Common myeloid progenitor, CD34-positive (primary cell): ENCODE measurements at places on chromosomes 12 and 14.
A peak's percentile ranks its signal among the peaks of the same experiment; 100 is the strongest.

- peak; percentile 6 for DNase-seq
These were observed 472.9 kb downstream of the NELL2 start for GRCh38 chr12:44403185-44403584.

GRCh38 chr12:123958876-123959275 is 13.8 kb downstream of the CCDC92 start:
- DNase-seq: no peak

DNA sequence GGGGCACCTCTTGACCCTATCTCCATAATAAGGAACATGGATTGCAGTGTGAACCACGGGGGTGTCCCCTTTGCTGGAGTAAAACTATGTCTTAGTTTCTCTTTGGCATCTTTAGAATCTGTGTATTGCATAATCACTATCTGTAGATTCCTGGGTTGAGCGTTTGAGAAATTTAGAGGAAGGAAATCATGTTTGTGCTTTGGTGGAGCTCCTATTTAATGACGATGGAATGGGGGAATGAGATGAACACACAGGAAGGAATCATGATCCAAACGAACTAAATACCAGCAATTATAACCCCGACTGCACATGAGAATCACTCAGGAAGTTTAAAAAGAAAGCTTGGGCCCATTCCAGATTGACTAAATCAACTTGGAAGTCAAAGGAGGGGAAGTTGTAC is 1.3 kb upstream of the MYG1 start:
- DNase-seq: peak; percentile 47

GRCh38 chr12:58189030-58189429 is 247.7 kb downstream of the ATP23 start:
- DNase-seq: no peak

- DNase-seq: peak; percentile 58
These were observed 29.1 kb upstream of the SOS2 start for GRCh38 chr14:50260511-50260910.

GRCh38 chr14:68584786-68585185 is 208.1 kb downstream of the ZFP36L1 start:
- DNase-seq: no peak

- no peak for DNase-seq
These were observed 34.8 kb downstream of the DEGS2 start for GRCh38 chr14:100124551-100125088.

DNA sequence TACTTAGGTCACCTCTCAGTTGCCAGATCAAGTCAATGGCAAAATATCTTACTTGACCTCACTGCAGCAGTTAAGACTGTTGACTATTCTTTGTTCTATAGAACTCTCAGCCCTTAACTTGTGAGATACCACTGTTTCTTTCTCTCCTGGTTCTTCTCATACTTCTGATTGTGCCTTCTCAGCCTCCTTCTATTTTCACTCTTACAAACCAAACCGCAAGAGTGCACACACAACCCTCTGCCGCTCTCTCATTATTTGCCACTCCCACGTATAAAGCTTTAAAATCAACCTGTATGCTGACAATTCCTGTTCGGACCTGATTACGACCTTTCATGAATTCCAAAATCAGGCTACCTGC is 4.5 kb downstream of the E2F7 start:
- no peak for DNase-seq

GRCh38 chr12:131989021-131989420 is 39.3 kb downstream of the EP400 start:
- no peak for DNase-seq

GRCh38 chr14:62315631-62316030 is 553.4 kb downstream of the SNAPC1 start:
- DNase-seq: no peak

GRCh38 chr12:126685636-126686035 is 1581.3 kb upstream of the TMEM132C start:
- no peak for DNase-seq

DNA sequence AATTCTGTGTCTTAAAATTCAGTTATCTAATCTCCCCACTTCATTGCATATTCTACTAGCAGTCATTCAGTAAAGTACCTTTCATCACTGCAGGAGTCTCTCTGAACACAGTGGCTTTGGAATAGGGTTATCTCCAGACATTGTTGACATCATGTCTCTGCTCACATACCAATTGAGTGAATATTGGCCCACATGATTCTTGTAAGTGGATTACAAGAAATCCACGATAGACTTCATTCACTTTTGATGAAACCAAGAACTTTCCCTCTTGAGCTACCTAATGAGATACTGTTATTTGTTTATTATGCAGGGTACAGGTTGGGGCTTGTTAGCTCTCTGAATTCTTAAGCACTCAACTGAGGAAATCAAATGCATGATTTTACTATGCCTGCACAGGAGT is 284.9 kb downstream of the RAD51B start:
- DNase-seq: no peak

DNA sequence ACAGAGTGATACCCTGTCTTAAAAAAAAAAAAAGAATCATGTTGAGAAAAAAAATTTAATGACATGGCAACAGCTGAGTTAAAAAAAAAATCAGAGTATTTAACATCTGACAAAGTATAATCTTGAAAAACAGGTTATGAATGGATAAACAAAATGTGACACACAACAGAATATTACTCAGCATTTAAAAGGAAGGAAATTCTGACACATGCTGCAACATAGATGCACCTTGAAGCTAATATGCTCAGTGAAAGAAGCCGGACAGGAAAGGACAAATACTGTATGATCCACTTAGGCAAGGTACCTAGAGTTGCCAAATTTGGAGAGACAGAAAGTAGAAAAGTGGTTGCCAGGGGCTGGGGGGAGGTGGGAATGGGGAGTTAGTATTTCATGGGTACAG is 19.4 kb upstream of the EIF2B2 start:
- DNase-seq: no peak

DNA sequence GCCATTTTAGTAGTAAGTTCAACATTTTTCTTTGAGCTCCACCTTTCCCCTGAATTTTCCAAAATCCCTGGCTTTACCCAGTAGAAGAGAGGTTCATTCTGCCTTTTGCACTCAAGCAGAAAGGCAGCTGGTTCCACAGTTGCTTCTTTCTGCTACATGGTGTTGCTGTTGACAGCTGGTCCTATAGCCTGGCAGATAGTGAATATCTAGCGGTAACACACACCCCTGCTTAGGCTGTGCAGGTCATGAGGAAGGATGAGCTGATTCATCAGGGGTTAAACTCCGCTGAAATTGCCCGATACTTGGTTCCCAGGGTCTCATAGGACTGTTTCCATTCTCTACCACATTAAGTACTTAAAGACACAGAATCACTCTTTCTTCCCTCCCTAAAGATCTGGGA is 62.4 kb downstream of the PUS7L start:
- DNase-seq: no peak

- no peak for DNase-seq
These were observed 5.1 kb downstream of the COX14 start for GRCh38 chr12:50117057-50117622.

DNA sequence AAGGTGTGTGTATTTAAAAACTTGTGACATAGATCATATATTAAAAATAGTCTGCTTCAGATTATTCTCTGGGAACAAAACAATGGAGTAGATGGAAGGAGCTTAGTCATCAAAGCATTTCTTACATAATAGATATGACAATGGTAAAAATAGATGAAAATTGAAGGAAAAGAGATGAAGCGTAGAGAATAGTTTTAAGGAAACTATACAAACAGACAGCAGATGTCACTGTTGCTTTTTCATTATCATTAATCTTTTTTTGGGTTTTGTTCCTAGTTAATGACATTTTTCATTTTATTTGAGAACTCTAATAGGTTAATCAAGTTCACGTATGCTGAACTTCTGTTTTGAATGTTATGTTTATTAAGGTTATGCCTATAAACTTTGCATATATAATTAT is 149.2 kb upstream of the FBXO33 start:
- DNase-seq: no peak

DNA sequence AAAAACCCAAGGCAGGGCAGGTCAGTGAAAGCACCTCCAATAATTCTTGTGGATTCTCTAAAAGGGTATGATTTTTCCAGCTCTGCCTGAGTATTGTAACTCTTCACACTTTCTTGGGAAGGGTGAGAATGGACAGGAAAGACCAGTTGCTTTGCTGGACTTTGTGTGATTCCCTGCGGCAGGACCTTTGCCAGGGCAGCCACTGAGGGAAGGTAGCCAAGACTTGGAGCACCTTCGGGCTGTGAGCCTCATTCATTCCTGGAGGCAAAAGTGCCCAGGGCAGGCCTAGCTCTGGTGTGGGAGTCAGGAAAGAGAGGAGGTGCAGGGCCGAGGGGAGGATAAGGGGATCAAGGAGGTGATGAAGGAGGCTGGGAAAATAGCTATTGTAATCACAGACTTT is 80.2 kb downstream of the VCPKMT start:
- no peak for DNase-seq

- no peak for DNase-seq
These were observed 114.2 kb downstream of the TTC6 start for GRCh38 chr14:37709419-37710195.

- DNase-seq: no peak
These were observed 507.4 kb downstream of the ETNK1 start for GRCh38 chr12:23132357-23132756.

DNA sequence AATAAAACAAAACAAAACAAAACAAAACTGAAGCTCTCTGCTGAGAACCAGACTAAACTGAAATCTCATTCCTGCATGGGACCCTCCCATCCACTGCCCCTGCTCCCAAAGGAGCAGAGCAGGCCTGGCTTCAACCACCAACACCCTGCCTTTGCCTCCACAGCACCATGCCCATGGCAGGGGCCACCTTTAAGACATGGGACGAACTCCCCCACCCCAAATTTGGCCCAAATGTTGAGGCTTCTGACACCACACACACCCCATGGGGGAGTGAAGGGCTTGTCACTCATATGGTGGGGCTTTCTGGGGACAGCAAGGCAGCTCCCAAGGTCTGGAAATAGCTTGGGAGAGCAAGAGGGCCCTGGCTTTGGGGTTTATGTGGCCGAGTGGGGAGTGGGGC is 177.2 kb downstream of the KIF26A start:
- DNase-seq: no peak

GRCh38 chr12:117362391-117362790 is 965 bp upstream of the NOS1 start:
- no peak for DNase-seq

DNA sequence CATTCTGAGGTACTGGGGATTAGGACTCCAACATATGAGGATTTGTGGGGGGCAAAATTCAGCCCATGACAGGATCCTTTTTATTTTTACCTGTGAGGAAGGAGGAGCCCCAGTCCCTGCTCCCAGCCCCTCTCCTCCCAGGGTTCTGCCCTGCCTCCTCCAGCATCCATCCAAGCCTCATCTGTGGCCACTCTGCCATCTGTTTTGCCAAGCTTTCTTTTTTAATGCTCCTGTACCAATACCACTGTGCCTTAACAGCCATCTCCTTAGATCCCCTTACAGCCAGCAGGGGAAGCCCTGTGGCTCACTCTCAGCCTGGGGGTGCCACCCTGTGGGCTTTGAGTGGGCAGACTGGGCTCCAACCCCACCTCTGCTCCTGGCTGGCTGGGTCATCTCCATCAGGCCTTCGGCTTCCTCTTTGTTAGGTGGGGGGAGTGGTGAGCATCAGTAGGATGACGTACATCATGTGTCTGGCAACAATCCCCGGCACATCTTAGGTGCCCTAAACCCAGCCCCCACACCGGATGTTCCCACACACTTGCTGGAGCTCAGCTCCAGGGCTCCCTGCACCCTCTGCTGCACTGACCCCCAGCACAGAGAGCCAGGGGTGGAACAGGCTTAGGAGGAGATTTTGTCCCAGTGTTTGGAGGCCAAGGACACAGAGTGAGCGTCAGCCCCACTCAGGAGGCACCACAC is 40.2 kb downstream of the CYP46A1 start:
- no peak for DNase-seq

DNA sequence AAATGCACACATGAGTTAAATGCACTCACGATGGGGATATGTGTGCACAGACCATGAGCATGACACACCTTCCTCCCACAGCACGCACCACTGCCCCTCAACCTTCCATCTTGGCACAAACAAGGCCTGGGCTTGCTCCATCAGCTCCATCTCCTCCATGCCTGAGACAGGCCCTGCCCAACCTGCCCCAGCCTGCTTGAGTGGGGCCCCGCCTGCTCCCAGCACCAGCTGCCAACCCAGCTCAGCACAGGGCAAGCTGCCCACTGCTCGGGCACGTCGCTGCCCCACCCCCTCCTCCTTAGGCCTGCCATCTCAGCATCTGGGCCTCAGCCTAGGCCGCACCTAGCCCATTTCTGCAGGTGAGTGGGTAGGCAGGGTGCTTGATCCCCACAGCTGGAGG is 27.6 kb upstream of the KRT78 start:
- DNase-seq: no peak

- no peak for DNase-seq
These were observed 29.0 kb downstream of the TESC start for GRCh38 chr12:117069926-117070900.

- DNase-seq: no peak
These were observed 687.5 kb upstream of the FBXO33 start for GRCh38 chr14:40119765-40120164.

GRCh38 chr12:69471667-69472385 is 1.6 kb downstream of the FRS2 start:
- DNase-seq: peak; percentile 8

DNA sequence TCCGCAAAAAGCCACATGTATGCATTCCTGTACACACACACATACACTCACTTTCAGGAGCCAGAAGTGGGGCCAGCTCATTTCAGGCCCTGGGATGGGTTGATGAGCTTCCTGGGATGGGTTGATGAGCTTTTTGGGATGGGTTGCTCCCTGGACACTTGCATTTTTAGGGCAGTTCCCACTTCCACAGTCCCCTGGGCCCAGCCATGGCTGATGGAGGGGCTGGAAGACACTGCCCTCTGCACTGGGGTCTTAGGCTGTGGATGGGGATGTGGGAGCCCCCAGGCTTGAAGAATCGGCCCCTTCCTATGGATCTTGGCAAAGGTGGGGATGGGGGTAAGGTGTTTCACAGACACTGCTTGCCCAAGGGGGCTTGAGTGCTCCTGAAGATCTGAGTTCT is 12.7 kb downstream of the ACVRL1 start:
- DNase-seq: no peak

GRCh38 chr14:52352061-52352491 is 38.0 kb downstream of the PTGER2 start:
- peak; percentile 52 for DNase-seq

DNA sequence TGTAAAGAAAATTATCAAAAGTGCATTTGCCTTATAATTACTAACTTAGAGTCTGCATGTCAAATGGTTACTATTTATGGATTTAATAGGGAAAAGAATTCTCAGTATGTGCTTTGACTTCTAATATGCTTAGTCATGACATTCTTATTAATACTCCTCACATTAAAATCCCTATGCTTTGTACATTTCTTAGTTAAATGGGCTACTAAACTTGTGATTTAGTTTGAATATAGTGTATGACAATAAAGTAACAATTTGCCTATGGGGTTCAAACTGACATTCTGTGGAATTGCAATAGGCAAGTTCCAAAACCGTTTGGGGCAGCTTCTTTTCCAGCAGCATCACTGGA is 361.9 kb upstream of the TMTC1 start:
- DNase-seq: no peak
